Non-pigmented ciliary epithelial cell (primary cell): ENCODE measurements at places on chromosomes 11 and 22.

- no peak for DNase-seq
Observed at GRCh38 chr11:253160-253885, 16.5 kb downstream of the PSMD13 start.

- no peak for DNase-seq
Observed at GRCh38 chr22:24051568-24051967, 40.5 kb downstream of the CABIN1 start.

DNA sequence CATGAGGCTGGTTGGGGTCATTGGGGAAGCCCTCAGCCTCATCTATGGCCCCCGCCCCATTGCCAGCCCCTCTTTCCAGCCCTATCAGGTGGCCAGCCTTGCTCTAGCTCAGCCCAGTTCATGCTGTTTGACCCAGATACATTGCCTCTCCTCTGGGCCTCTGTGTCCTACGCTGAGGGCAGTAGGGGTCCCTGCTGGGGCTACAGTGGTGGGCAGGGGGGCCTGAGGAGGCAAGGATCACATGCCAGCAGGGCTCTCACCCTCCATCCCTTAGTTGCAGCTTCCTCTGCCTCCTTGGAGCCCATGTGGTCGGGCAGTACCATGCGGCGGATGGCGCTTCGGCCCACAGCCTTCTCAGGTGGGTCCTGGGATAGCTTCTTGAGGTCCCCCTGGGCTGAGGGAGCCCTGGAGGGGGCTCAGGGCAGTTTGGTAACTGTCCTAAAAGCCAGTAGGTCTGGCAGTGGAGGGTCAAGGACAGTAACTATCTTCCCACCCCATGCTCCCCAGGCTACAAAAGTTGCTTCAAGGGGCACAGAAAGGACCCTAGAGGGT, 19.2 kb downstream of the EMID1 start:
- no peak for DNase-seq

- DNase-seq = no peak
Observed at GRCh38 chr22:27050771-27051170, 393.4 kb downstream of the MIAT start.

DNA sequence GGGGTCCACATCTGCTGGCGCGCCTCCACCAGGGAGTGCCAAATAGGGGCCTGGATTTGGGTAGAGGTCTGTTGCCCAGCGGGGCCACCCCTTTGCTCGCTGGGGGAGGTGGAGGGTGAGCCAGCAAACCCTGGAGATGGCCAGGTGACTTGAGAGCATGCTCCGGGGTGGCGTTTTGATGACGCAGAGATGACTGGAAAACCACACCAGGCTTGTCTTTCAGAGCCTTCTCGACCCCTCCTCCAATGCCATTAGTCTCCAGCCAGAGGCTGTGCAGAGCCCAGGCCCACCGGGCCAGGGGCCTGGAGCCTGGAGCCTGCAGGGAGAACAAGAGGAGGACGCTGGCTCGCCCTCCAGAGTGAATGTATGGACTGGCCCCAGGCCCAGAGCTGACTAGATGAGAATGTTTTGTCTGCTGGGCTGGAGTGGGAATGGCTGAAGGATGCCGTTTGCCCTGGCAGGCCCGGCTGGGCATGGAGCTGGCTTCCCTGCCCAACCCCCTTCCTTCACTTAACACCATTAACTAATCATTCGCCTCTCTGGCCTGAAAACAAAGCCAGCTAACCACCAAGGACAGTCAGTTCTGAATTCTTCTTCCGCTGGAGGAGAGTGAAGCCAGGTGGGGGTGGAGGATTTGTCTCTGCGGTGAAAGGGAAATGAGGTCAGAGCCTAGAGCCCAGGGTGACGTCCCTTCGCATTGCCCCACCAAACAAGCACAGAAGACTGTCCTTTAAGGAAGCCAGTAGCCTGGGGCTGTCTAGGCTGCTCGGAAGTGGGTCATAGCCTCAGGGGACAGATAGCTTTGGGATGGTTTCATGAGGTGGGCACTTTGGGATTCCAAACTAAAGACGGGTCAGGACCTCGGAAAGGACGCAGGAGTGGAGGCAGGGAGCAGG, 1.6 kb upstream of the MCAM start:
- peak; percentile 51 for DNase-seq

DNA sequence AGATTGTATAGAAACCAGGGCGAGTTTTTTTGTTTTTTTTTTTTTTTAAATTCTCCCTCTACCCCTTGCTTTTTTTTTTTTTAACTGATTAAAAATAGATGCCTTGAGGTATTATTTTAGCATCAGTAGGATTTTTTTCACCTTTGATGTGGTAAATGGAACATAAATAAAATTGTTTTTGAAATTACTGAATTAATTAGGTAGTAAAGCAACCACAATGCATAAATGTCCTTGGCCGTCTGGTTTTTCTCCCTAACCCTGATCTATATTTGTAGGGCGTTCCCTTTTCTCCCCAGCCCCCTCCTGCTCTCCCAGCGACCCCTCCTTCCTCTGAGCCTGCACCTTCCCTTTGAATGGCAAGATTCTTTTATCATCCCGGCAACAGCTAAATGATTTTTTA, 107.8 kb downstream of the ZBTB16 start:
- DNase-seq = no peak

- DNase-seq = no peak
Observed at GRCh38 chr22:40237788-40238424, 60.2 kb downstream of the TNRC6B start.
